ENCODE measurements at places on chromosomes 16 and 17. TPM values are rescaled to one million over a fixed set of nuclear protein-coding genes. Genes with fewer than 3 reads are reported as not detected.

DNA sequence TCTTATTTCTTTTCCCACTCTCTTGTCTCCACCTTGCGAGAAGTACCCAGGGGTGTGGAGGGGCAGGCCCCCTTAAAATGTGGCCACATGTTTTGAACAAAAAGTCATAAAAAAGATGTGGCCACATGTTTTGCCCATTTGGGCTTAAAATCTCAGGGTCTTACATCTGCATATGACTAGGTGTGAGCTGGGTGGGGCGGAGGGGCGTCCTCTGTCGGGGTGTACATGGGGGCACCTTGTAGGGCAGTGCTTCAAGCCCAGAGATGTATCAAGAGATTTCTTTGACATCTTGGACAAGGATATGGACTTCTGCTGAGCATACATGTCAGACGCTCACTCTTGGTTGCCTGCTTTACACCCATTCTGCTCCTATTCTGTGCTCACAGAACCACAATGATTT is 13.0 kb upstream of the SLC47A1 start:
- no peak for DNase-seq

DNA sequence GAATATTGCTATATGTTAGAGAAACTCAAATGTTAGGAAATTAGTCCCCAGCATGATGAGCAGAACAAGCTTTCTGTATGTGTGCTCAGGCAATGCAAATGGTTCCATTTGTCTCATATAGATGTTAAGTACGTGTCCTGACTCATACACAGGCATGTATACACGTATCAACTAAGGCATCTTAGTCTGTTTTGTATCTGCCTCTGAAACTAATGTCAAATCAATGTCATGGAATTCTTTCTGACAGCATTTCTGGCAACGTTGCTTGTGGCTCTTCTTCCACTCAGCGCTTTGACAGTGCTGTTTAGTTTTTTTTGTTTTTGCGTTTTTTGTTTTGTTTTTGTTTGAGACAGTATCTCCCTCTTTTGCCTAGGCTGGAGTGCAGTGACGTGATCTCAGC is 111.9 kb downstream of the CNTNAP4 start:
- DNase-seq: no peak

DNA sequence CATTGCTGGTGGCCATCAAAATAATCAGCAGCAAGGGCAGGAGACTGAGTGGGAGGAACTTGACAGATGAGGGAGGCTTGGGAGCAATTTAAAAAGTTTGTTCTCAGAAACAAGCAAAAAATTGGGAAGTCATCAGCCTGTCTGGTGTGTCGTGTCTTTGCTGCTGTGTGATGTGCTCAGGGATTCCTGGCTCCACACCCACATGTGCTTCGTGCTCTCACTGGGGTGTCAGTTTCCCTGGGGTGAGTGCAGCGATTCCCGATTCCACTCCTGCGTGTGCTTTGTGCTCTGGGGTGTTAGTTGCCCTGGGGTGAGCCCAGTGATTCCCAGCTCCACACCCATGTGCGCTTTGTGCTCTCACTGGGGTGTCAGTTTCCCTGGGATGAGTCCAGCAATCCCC is 228.1 kb downstream of the SNX29 start:
- no peak for DNase-seq

DNA sequence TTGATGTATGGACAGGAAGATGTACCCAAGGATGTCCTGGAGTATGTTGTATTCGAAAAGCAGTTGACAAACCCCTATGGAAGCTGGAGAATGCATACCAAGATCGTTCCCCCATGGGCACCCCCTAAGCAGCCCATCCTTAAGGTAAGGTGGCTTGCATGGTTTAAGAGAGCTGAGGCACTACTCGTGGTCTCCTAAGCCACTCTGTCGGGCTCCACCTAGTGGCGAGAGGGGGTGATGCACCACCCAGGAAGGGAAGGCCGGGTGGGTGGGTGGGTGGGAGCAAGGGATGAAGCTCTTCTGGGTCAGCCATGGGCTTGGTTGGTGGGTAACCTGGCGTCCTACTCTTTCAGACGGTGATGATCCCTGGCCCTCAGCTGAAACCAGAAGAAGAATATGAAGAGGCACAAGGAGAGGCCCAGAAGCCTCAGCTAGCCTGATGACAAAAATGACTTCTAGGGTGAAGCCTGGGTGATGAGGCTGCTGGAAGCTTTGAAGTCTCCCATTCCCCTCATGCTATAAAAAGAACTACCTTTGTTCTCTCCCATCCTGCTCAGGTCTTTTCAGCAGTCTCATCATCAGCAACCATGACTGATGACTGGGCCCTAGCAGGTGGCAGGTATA is 21.5 kb downstream of the GPR179 start:
- DNase-seq: peak; percentile 80

DNA sequence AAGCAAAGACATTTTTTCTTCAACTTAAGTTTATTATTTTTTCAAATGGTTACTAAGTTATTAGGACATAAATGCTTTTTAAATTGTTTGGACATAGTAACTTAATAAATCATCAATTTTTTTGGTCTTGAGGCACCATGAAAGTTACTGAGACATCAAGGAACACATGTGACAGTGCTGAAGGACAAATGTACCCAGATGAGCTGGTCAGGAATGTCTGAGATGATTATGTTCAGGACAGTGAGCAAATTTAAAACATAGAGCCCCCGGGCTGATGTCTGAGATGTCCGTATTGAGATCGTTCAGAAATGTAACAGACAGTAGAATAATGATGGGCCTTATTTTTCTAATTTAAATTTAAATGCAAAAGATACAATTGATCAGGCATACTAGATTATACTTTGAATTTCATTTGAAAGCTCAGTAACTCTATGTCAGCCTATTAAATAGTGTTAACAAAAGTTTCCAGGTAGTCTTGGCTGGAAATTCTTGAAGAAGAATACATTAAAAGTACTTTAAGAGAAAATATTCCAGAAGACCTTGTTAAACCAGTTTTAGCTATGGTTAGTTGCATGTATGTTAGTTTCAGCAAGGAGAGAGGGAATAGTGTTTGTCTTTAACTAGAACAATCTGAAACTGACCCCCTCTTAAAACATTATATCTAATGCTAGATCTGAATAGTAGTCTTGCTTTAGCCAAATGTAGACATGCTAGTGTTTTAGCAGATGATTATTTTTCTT is 36.4 kb downstream of the SEC14L1 start:
- no peak for DNase-seq

The MYH1 gene
- polyA plus RNA-seq: not detected

The STH gene
- not detected for polyA plus RNA-seq

The TSPOAP1 gene
- 13.0 TPM for polyA plus RNA-seq

The NUDT7 gene
- 44.3 TPM for polyA plus RNA-seq
